ENCODE measurements at places on chromosomes 1 and 21.

- DNase-seq, result no peak
Observed at GRCh38 chr21:26432410-26432809, 140.7 kb downstream of the CYYR1 start.

- DNase-seq, result no peak
Observed at GRCh38 chr1:246949956-246950355, 18.2 kb upstream of the AHCTF1 start.

- no peak for DNase-seq
Observed at GRCh38 chr1:114502080-114502479, 8.9 kb downstream of the TRIM33 start.

DNA sequence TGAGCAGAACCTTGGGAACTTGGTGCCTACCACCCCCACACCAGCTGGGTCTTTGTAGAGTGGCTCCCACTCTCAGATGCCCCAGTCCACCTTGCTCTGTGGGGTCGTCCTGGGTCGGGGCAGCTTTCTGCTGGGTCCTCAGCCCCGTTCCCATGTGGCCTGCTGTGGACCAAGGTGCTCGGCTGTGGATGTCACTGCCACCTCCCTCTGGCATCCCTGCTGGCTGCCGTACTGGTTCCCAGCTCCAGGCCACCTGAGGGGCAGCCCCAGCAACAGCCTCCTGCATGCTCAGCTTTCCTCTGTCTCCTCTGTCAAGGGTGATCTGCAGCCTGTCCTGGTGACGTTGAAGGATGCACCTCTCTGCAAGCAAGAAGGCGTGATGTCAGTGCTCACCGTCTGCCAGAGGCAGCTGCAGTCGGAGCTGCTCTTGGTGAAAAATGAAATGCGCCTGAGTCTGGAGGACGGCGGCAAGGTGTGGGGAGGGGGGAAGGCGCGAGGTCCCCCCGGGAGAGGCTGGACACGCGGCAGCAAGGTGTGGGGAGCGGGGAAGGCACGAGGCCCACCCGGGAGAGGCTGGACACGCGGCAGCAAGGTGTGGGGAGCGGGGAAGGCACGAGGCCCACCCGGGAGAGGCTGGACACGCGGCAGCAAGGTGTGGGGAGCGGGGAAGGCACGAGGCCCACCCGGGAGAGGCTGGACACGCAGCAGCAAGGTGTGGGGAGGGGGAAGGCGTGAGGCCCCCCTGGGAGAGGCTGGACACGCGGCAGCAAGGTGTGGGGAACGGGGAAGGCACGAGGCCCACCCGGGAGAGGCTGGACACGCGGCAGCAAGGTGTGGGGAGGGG is 45.9 kb upstream of the DIP2A start:
- DNase-seq, result no peak

Measured in activated CD4-positive, CD25-positive, alpha-beta regulatory T cell (primary cell).